ENCODE measurements at places on chromosomes 7 and 10. TPM values are rescaled to one million over a fixed set of nuclear protein-coding genes. Genes with fewer than 3 reads are reported as not detected.
A peak's percentile ranks its signal among the peaks of the same experiment; 100 is the strongest.

Gene CEP55
- total RNA-seq = 57.7 TPM

- no peak overlapping the region for H3K4me3 ChIP-seq
- no peaks in the 10 kb centered on the region for H3K4me1 ChIP-seq
- DNase-seq = no peak
These were observed 11.5 kb upstream of the AKR1B10 start for GRCh38 chr7:134515569-134516468.

DNA sequence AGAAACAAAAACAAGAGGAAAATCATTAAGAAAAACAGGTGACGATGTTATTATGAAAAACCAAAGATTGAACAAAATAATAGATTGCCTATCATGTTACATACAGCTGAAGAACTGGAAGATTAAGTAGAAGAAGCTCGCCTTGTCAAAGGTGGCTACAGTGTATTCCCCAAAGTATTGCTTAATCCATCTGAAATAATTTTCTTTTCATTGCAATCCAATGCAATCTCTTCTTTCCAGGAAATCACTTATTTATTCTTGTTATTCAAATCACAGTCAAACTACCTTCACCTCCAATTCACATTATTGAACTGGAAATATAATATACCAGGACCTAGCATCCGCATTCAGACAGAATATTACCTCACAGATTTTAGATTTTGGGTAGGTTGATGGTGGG lies 235.9 kb downstream of the AHR start:
- H3K36me3 ChIP-seq = no peaks in the 10 kb centered on the region
- H3K27me3 ChIP-seq = no peaks in the 10 kb centered on the region
- no peak for DNase-seq
- H3K4me1 ChIP-seq = no peaks in the 10 kb centered on the region
- no peak overlapping the region for H3K27ac ChIP-seq

GRCh38 chr10:88066876-88067275 lies 203.5 kb downstream of the PTEN start:
- H3K27me3 ChIP-seq = no peaks in the 10 kb centered on the region
- no peak for DNase-seq
- H3K4me1 ChIP-seq = peaks cover 4% of the 10 kb centered on the region

Gene OGDHL
- 0.56 TPM for total RNA-seq

DNA sequence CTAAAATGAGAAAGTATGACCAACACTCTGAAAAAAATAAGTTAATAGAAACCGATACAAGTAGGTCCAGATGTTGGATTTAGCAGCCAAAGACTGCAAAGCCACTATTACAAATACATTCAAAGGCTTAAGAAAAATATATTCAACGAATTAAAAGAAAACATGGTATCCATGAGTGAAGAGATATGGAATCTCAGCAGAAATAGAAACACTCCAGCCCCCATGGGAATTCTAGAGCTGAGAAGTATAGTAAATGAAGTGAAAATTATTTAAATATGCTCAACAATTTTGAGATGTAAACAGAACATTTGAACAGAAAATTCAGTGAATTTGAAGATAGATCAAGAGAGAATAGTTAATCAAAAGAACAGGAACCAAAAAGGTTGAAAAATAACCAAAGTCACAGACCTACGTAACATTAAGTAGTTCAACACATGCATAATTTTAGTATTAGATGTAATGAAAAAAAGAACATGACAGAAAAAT lies 72.0 kb upstream of the WIPF3 start:
- no peak overlapping the region for H3K27ac ChIP-seq
- H3K27me3 ChIP-seq = peaks cover 16% of the 10 kb centered on the region
- no peaks in the 10 kb centered on the region for H3K36me3 ChIP-seq
- no peak for DNase-seq
- no peaks in the 10 kb centered on the region for H3K4me1 ChIP-seq

DNA sequence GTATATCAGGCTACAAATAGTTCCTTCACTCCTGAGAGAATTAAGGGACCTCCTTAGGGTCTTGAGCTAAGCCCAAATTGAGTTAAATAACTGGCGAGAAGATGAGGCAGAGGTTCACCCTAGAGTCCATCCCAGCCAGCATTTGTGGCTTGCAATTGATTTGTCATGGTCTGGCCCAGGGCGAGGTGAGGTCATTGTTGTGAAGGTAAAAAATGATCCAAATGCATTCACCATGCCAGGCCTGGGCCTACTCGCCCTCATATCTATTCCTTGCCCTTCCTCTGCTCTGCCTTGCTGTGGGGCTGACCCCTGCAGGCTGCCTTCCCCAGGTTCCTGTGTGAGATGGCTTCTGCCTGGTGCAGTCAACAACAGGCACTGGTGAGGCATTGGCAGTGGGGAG lies 207.2 kb downstream of the ZNF365 start:
- H3K36me3 ChIP-seq = no peaks in the 10 kb centered on the region
- no peak overlapping the region for H3K27ac ChIP-seq
- no peaks in the 10 kb centered on the region for H3K27me3 ChIP-seq
- H3K4me3 ChIP-seq = no peak overlapping the region
- no peaks in the 10 kb centered on the region for H3K4me1 ChIP-seq
- DNase-seq = no peak

DNA sequence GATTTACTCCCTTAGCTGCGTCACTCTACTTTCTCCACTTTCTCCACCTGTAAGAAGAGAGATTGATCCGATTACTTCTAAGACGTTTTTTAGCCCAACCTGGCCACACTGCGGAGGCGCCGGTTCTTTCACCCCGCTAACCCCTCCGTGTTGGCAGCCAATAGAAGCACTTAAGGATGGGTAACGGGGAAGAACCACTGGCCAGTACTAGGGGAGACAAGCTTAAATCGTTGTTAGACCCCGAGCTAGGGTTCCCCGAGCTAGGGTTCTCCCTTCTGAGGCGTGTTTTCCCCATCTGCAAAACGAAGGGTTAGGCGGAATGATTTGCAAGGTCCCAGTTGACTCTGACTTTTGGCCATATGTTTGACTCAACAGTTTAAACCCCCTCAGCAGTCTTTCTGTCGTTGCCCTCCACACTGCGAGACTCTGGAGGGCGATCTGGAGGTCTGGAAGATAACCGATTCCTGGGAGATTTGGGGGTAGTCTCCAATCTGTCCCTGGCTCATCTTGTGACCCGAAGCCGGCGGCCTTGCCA lies 644 bp downstream of the UMAD1 start:
- H3K36me3 ChIP-seq = peaks cover 12% of the 10 kb centered on the region
- H3K4me3 ChIP-seq = peak overlapping the region; percentile 78
- H3K27ac ChIP-seq = peak overlapping the region; percentile 49
- DNase-seq = no peak
- no peaks in the 10 kb centered on the region for H3K27me3 ChIP-seq

DNA sequence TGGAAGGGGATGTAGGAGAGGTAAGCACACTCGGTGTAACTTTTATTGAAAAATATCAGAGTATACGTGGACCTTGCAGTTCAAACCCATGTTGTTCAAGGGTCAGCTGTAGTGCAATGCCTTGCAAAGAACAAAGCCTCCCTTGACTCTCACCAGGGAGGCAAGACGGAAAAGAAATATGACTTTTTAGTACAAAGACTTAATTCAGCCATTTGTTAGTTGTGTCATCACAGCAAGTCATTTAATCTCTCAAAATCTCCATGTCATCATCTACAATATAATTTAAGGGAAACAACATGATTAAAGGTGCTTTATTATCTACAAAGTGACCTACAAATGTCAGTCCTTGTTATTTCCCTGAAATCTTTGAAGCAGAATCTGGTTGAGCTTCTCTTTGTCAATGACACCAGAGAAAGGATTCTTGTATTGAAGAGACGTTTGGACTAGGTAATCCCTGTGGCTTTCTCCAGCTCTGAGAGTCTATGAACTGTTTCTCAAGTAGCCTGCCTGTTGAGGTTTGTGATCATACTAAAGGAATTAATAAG lies 502.8 kb downstream of the REEP3 start:
- H3K36me3 ChIP-seq = no peaks in the 10 kb centered on the region
- H3K4me3 ChIP-seq = no peak overlapping the region
- no peaks in the 10 kb centered on the region for H3K4me1 ChIP-seq
- no peak for DNase-seq
- H3K27ac ChIP-seq = no peak overlapping the region

Gene TFAM
- total RNA-seq = 44.9 TPM

Gene PIK3CG
- not detected for total RNA-seq

Gene POLR3A
- total RNA-seq = 16.0 TPM

Gene TRIM24
- 116 TPM for total RNA-seq

GRCh38 chr10:93299195-93299594 lies 182.9 kb downstream of the MYOF start:
- H3K4me3 ChIP-seq = no peak overlapping the region
- H3K4me1 ChIP-seq = peaks cover 7% of the 10 kb centered on the region
- H3K27me3 ChIP-seq = no peaks in the 10 kb centered on the region
- no peak overlapping the region for H3K27ac ChIP-seq
- DNase-seq = no peak
- H3K36me3 ChIP-seq = no peaks in the 10 kb centered on the region

- H3K4me3 ChIP-seq = no peak overlapping the region
- H3K27ac ChIP-seq = no peak overlapping the region
- H3K36me3 ChIP-seq = no peaks in the 10 kb centered on the region
- no peaks in the 10 kb centered on the region for H3K27me3 ChIP-seq
- no peak for DNase-seq
These were observed 211.2 kb downstream of the ITGB1 start for GRCh38 chr10:32746869-32747268.

Gene TAS2R5
- 3.9 TPM for total RNA-seq

GRCh38 chr7:18175801-18176450 lies 148.3 kb upstream of the PRPS1L1 start:
- H3K27me3 ChIP-seq = no peaks in the 10 kb centered on the region
- H3K4me3 ChIP-seq = no peak overlapping the region
- no peak for DNase-seq

Gene GRID1
- total RNA-seq = 0.31 TPM

Gene MLXIPL
- total RNA-seq = 0.87 TPM

GRCh38 chr7:1695800-1696454 lies 25.9 kb downstream of the ELFN1 start:
- no peaks in the 10 kb centered on the region for H3K36me3 ChIP-seq
- H3K27me3 ChIP-seq = no peaks in the 10 kb centered on the region
- H3K4me3 ChIP-seq = no peak overlapping the region
- no peak for DNase-seq
- no peak overlapping the region for H3K27ac ChIP-seq

DNA sequence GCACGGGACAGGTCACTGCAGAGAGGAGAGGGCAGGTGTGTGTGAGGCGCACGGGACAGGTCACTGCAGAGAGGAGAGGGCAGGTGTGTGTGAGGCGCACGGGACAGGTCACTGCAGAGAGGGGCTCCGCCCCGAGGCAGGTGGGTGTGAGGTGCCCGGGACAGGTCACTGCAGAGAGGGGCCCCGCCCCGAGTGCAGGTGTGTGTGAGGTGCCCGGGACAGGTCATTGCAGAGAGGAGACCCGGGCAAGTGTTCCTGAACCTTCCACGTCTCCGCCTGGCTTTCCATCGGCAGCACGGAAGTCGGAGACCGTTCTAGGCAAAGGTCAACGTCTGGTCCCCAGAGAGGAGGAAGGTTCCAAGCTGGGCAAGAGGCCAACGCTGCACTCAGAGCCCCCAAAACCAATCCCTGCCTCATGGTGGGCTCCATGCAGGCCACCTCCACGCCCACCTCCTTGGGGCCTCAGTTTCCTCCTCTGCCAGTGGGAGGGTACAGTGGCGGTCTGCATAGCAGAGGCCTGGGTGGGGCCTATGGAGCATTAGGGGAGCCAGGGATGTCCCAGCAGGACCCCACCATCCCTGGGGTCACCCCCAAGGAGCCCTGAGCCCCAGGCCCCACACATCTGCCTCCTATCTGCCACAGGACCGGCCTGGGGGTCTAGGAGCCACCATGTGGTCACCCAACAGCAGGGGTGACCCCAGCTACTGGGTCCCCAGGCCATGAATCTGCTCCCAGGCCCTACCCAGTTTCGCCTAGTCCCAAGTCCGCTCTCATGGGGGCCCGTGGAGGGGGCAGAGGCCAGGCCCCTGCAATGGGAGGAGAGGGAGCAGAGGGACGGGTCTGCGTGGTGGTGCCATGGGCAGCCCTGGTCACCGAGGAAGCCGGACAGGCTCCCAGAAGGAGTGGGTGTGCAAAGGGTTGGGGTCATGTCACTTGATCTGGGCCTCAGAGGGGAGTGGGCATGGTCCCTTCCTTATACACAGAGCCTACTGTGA lies 57.0 kb downstream of the STK32C start:
- peaks cover 6% of the 10 kb centered on the region for H3K4me1 ChIP-seq
- H3K27me3 ChIP-seq = peaks cover 13% of the 10 kb centered on the region
- no peak overlapping the region for H3K4me3 ChIP-seq
- no peaks in the 10 kb centered on the region for H3K36me3 ChIP-seq

DNA sequence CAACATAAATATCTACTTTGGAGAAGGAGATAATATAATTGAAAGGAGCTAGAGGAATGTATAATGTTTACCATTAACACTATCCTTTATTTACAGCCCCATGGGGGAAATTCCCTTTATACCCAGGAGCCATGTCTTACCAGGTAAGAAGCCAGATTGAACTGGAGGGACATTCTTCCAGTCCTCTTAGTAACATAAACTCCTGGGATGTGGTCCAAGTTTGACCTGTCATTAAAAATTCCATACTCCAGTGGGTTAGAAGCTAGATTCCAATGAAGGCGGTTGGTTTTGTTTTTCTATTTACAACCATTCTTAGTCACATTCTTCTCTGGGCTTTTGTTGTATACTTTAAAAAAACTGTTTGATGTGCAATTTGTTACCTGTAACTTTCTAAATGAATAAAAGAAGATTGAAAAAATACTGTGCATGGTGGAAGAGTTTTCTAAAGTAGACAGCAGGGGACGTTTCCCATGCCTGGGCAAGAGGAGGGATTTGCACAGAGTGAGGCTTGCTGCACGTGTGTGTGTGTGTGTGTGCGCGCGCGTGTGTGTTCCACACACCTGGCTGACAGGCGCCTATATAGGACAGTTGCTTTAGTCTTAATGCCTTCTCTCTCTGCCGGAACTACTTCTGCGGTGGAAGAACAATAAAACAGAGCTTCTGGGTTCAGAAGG lies 2.0 kb downstream of the PLCE1 start:
- peaks cover 29% of the 10 kb centered on the region for H3K4me1 ChIP-seq
- no peak for DNase-seq
- H3K4me3 ChIP-seq = no peak overlapping the region

Gene SFR1
- 18.2 TPM for total RNA-seq

Data from neural progenitor cell (in vitro differentiated cells).